ENCODE measurements at places on chromosomes 3 and 15. TPM values are rescaled to one million over a fixed set of nuclear protein-coding genes. Genes with fewer than 3 reads are reported as not detected.

DNA sequence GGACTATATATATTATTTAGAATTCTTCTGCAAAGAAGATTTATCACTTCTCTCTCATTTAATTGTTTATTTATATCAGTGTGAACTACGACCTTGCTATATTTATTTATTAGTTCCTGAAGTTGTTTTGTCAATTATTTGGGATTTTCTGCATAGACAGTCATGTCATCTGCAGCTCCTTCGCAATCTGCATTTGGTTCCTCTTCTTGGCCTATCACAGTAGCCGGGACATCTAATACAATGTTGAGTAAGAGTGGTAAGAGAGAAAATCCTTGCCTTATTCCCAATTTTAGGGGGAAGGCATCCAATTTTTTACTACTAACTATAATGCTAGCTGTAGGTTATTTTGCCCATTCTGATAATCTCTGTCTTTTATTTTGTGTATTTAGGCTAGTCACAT lies 39.4 kb downstream of the FOXL2 start:
- no peaks in the 10 kb centered on the region for H3K27me3 ChIP-seq
- no peak overlapping the region for H3K27ac ChIP-seq
- H3K4me3 ChIP-seq = no peak overlapping the region
- no peaks in the 10 kb centered on the region for H3K4me1 ChIP-seq

VEPH1 gene
- 31.8 TPM for total RNA-seq

- no peaks in the 10 kb centered on the region for H3K4me1 ChIP-seq
- no peak overlapping the region for H3K4me3 ChIP-seq
- H3K36me3 ChIP-seq = no peaks in the 10 kb centered on the region
- DNase-seq = no peak
- H3K27ac ChIP-seq = no peak overlapping the region
- H3K27me3 ChIP-seq = no peaks in the 10 kb centered on the region
Observed at GRCh38 chr15:50107591-50108408, 11.2 kb downstream of the ATP8B4 start.

RNU5B-1 gene
- total RNA-seq = not detected

GRCh38 chr3:43256714-43257461 lies 29.5 kb upstream of the SNRK start:
- no peak overlapping the region for H3K27ac ChIP-seq
- no peaks in the 10 kb centered on the region for H3K4me1 ChIP-seq
- no peak overlapping the region for H3K4me3 ChIP-seq
- no peaks in the 10 kb centered on the region for H3K27me3 ChIP-seq
- DNase-seq = no peak

- no peak overlapping the region for H3K4me3 ChIP-seq
- no peaks in the 10 kb centered on the region for H3K27me3 ChIP-seq
- no peak for DNase-seq
- H3K27ac ChIP-seq = no peak overlapping the region
- no peaks in the 10 kb centered on the region for H3K36me3 ChIP-seq
Observed at GRCh38 chr3:194998948-194999347, 272.0 kb downstream of the XXYLT1 start.

DNAJA4 gene
- 10.3 TPM for total RNA-seq

GRCh38 chr3:49911611-49912010 lies 7.9 kb upstream of the MST1R start:
- no peak overlapping the region for H3K4me3 ChIP-seq
- H3K27me3 ChIP-seq = peaks cover 11% of the 10 kb centered on the region
- no peak for DNase-seq
- no peak overlapping the region for H3K27ac ChIP-seq
- no peaks in the 10 kb centered on the region for H3K36me3 ChIP-seq
- H3K4me1 ChIP-seq = peaks cover 17% of the 10 kb centered on the region

- no peak overlapping the region for H3K4me3 ChIP-seq
- no peak overlapping the region for H3K27ac ChIP-seq
- H3K27me3 ChIP-seq = no peaks in the 10 kb centered on the region
- H3K36me3 ChIP-seq = 0 out of 2 replicates have a peak, but pooled peaks cover 3% of the 10 kb centered on the region
- peaks cover 17% of the 10 kb centered on the region for H3K4me1 ChIP-seq
- DNase-seq = no peak
Observed at GRCh38 chr15:71463156-71463665, 347.1 kb upstream of the NR2E3 start.

DNA sequence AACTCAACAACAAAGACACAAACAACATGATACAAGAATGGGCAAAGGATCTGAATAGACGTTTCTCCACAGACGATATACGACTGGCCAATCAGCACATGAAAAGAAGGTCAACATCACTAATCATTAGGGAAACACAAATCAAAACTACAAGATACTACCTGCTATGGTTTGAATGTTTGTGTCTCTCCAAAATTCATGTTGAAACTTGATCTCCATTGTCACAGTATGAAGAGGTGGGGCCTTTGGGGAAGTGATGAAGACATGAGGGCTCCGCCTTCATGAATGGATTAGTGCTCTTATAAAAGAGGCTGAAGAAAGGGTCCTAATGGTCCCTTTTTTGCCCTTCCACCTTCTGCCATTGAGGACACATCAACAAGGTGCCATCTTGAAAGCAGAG lies 32.3 kb downstream of the ACAP2 start:
- peak; percentile 24 for DNase-seq
- H3K27ac ChIP-seq = peak overlapping the region; percentile 28
- H3K36me3 ChIP-seq = no peaks in the 10 kb centered on the region
- H3K4me3 ChIP-seq = no peak overlapping the region

DNA sequence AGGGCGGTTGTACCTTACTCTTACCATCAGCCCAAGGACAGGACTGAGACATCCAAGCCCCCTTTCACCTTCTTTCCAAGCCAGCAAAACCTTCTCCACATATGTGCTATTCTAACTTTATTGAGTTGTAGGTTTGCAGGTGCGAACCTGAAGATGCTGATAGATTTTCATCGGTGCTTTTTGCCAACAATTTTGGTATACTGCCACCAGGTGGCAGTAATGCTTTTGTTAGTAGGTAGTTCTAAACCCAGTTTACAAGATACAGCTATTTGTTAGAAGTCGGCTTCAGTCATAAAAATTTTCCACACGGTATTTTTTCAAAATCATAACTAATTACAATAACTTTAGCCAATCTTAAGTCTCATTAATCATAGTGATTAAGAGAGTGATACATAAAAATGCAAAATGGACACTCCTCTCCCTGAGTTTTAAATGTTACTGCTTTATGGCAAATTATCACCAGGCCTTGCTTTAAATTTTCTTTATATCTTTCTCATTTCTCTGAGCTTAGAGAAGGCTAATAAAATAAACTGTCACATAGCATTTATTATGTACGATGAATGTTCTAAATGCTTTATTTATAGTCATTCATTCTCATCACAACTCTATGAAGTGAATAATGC lies 636 bp downstream of the TBC1D21 start:
- peak; percentile 82 for DNase-seq
- H3K4me1 ChIP-seq = no peaks in the 10 kb centered on the region
- H3K27me3 ChIP-seq = no peaks in the 10 kb centered on the region
- no peak overlapping the region for H3K27ac ChIP-seq
- H3K4me3 ChIP-seq = no peak overlapping the region
- H3K36me3 ChIP-seq = no peaks in the 10 kb centered on the region

- H3K27ac ChIP-seq = no peak overlapping the region
- peak; percentile 88 for DNase-seq
- H3K4me1 ChIP-seq = peaks cover 20% of the 10 kb centered on the region
- H3K4me3 ChIP-seq = 0 out of 2 replicates have a peak overlapping the region, but pooled peaks have one; percentile 11
- peaks cover 35% of the 10 kb centered on the region for H3K27me3 ChIP-seq
Observed at GRCh38 chr15:66707310-66708082, 5.5 kb downstream of the SMAD6 start.

- H3K4me3 ChIP-seq = no peak overlapping the region
- H3K27ac ChIP-seq = no peak overlapping the region
- peaks cover 45% of the 10 kb centered on the region for H3K4me1 ChIP-seq
- no peaks in the 10 kb centered on the region for H3K27me3 ChIP-seq
Observed at GRCh38 chr3:129445471-129445870, 5.4 kb downstream of the IFT122 start.

DNA sequence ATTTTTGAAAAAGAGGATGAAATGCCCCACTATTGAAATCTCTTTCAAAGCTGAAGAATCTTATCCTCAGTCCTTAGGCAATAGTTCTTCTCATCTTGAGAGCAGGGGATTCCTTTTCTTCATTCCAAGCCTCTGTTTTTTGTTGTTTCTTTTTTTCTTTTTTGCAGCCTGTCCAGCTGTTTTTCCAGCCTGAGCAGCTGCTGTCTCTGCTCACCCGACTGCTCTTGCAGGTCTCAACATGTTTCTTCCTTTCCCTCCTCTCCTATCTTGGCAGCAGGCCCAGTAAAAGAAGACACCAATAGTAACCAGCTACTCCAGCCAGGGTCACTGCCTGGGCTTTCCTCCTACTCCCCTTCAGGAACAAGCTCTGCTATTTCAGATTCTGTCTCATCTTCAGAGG lies 23.8 kb downstream of the MEX3B start:
- no peak overlapping the region for H3K4me3 ChIP-seq
- no peaks in the 10 kb centered on the region for H3K27me3 ChIP-seq
- DNase-seq = no peak
- no peaks in the 10 kb centered on the region for H3K4me1 ChIP-seq
- H3K27ac ChIP-seq = no peak overlapping the region
- H3K36me3 ChIP-seq = no peaks in the 10 kb centered on the region

DNA sequence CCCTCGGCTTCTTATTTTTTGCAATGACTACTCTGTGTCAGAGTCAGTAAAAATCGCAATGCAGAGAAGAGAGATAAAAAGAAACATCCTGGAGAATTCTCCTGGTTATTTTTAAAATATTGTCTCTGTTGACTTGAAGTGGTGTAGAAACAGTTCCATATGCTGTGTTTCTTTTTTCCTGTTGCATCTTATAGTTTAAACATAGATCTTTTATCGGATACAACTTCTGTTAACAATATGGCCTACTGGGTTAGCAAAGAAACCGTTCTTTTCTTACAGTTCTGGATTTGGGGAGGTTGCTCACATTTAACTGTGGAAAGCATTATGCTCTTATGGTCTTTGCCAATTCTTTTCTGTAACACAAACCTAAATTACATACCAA lies 769.1 kb upstream of the CFAP20DC start:
- H3K27me3 ChIP-seq = no peaks in the 10 kb centered on the region
- H3K4me1 ChIP-seq = peaks cover 17% of the 10 kb centered on the region
- no peak for DNase-seq
- no peaks in the 10 kb centered on the region for H3K36me3 ChIP-seq

- peaks cover 15% of the 10 kb centered on the region for H3K4me1 ChIP-seq
- H3K36me3 ChIP-seq = peaks cover 5% of the 10 kb centered on the region
- DNase-seq = no peak
- no peaks in the 10 kb centered on the region for H3K27me3 ChIP-seq
- no peak overlapping the region for H3K27ac ChIP-seq
- no peak overlapping the region for H3K4me3 ChIP-seq
Observed at GRCh38 chr3:69099576-69099975, 14.8 kb downstream of the ARL6IP5 start.

GRCh38 chr3:181457756-181458155 lies 254.0 kb upstream of the SOX2 start:
- H3K4me3 ChIP-seq = no peak overlapping the region
- H3K36me3 ChIP-seq = no peaks in the 10 kb centered on the region
- no peak for DNase-seq
- peaks cover 45% of the 10 kb centered on the region for H3K4me1 ChIP-seq
- no peaks in the 10 kb centered on the region for H3K27me3 ChIP-seq

LEKR1 gene
- total RNA-seq = not detected

GRCh38 chr3:19652336-19652735 lies 281.7 kb downstream of the EFHB start:
- H3K4me3 ChIP-seq = no peak overlapping the region
- DNase-seq = peak; percentile 15
- H3K27me3 ChIP-seq = no peaks in the 10 kb centered on the region
- no peaks in the 10 kb centered on the region for H3K36me3 ChIP-seq
- 0 out of 2 replicates have a peak, but pooled peaks cover 8% of the 10 kb centered on the region for H3K4me1 ChIP-seq
- no peak overlapping the region for H3K27ac ChIP-seq

- H3K4me1 ChIP-seq = peaks cover 31% of the 10 kb centered on the region
- H3K27me3 ChIP-seq = no peaks in the 10 kb centered on the region
- DNase-seq = peak; percentile 22
- peak overlapping the region; percentile 6 for H3K4me3 ChIP-seq
Observed at GRCh38 chr3:94146455-94146854, 83.6 kb downstream of the NSUN3 start.

SAMMSON gene
- not detected for total RNA-seq

PIGX gene
- total RNA-seq = 14.5 TPM

DNA sequence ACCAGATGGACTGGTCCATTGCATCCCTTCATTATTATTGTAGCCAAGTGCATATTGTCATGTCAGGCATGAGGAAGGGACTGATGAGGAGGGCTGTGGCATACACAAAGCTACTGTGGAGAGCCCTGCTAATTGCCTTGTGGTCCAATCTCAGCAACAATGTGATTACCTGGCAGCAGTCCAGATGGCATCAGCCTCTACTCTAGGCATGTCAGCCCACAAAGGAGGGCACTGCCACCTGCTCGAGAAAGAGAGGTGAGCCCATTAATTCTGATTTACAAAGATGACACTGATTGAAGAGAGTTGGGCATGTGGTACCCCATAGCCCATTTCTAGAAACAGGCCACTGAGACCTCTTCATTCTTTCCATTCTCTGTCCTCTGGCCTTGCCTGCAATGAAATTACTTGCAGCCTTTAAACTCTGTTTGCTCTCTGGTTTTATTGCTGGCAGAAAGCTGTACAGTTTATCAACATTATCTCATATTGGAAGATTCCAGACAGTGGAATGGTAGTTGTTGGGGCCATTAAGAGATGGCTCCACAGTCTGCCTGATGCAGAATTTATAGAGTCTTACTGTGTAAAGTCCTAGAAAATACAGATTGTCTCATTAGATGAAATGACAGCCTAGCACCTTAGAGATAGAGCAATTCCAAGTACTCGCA lies 307.7 kb downstream of the ARPP21 start:
- no peak overlapping the region for H3K27ac ChIP-seq
- no peak overlapping the region for H3K4me3 ChIP-seq
- H3K4me1 ChIP-seq = no peaks in the 10 kb centered on the region
- H3K36me3 ChIP-seq = no peaks in the 10 kb centered on the region
- DNase-seq = no peak

DNA sequence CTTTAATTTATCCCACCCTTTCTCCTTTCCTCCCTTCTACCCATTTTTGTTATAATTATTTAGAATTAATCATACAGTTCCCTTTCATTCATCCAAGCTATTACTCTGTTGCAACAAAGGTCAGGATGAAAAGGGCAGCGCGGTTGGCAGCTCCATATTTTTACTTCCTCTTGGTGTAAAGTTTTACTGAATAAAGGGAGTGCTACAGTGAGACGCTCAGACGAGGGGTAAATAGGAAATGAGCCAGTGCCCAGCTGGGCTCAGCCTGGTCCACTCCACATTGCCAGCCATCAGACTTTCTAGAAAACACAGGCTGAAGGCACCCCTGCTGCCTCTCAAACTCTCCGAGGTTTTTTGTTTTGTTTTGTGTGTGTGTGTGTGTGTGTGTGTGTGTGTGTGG lies 21.9 kb upstream of the ZBTB38 start:
- DNase-seq = no peak
- H3K27ac ChIP-seq = no peak overlapping the region
- H3K36me3 ChIP-seq = no peaks in the 10 kb centered on the region
- no peak overlapping the region for H3K4me3 ChIP-seq
- H3K4me1 ChIP-seq = peaks cover 13% of the 10 kb centered on the region

DNA sequence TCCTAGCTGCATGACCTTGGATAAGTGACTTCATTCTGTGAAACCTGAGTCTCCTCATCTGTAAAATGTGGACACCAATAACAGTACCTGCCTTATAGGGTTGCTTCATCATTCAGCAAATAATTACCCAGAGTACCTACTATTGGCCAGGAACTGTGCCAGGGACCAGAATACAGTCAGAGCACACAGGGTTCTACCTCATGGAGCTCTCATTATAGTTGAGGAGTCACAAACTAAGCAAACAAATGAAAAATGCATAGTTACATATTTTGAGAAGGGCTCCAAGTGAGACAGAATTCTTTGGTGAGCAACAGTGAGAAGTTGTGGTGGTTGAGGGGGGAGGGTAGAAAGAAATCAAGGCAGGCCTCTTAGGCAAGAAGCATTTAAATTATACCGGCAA lies 308.6 kb upstream of the WNT5A start:
- H3K4me1 ChIP-seq = no peaks in the 10 kb centered on the region
- no peaks in the 10 kb centered on the region for H3K36me3 ChIP-seq
- H3K4me3 ChIP-seq = no peak overlapping the region
- no peaks in the 10 kb centered on the region for H3K27me3 ChIP-seq

Measured in GM23338 (cell line).